Natural killer cell (primary cell): ENCODE measurements at places on chromosomes 5 and 9.

DNA sequence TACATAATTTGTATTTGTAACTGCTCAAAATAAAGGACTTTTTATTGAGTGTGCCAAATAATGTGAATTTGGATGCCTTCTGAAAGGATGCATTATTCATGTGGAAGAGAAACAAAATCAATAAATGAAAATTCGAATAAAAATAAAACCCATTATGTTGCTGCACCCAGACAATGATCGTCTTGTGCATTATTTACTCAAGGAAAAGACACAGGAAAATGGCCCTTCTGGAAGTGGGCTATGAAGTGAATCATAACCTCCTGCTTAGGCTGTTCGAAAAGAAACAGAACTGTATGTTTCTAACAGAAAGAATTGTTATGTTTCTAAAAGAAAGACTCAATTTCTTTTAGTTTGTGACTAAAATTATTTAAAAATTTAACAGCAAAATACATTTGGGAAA lies 168.9 kb upstream of the NFIB start:
- DNase-seq: no peak

DNA sequence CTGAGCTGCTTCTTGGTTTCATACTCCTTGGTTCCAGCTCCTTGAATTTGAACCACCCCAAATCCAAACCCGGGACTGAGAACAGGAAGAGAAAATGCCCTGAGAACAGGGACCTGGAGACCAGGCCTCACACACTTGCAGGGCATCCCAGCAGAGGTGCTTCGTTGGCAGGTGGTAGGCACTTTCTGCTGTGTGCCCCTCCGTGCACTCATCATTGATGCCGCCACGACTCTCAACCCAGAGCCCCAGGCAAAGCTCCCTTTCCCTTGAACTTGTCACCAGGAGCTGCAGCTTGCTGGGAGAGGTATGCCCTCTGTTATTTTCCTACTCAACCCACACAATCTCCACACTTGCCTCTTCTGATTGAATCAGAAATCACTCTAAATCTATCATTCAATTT lies 217.8 kb upstream of the IRX1 start:
- DNase-seq: no peak

GRCh38 chr5:40452874-40453624 lies 226.7 kb upstream of the PTGER4 start:
- no peak for DNase-seq

- DNase-seq: no peak
These were observed 156.4 kb upstream of the RASEF start for GRCh38 chr9:83219154-83219923.

DNA sequence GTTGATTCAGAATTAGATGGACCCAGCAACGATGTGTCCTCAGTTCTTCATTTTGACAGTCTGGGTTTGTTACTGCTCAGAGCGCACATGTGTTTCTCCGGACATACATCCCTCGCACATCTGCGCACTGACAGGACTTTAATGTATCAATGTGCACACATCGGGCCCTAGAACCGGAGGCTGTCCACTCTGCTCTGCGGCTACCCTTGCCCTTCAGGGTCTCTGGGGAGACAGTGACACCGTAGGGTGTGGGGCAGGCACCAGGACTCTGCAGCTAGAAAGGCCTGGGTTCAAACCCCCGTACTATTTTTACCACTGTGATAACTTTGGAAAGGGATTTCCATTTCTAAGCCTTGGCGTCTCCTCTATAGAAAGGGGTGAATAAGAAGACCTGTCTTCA lies 23.5 kb upstream of the LPCAT1 start:
- no peak for DNase-seq

DNA sequence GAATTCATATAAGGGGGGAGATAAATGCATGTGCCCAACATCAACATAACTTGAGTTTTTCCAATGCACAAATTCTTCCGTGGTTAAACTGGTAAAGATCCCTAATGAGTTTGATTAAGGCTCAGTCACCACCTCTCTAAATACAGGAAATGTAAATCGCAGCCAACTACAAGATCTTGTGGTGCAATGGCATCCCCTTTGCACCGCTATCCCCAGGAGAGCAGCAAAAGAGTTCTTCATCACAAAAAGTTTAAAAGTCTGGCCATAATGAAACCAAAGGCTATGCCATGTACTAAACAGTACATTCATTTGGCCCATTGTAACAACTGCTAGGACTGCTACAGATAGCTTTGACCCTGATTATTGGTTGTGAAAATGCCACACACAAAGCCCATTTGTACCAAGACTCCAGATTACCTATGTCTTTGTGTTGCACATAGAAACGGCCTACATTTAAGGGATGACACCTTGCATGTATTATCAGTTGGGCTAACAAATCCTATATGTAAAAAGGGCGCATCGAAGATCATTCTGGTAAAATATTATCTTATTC lies 44.5 kb downstream of the ZNF608 start:
- no peak for DNase-seq

DNA sequence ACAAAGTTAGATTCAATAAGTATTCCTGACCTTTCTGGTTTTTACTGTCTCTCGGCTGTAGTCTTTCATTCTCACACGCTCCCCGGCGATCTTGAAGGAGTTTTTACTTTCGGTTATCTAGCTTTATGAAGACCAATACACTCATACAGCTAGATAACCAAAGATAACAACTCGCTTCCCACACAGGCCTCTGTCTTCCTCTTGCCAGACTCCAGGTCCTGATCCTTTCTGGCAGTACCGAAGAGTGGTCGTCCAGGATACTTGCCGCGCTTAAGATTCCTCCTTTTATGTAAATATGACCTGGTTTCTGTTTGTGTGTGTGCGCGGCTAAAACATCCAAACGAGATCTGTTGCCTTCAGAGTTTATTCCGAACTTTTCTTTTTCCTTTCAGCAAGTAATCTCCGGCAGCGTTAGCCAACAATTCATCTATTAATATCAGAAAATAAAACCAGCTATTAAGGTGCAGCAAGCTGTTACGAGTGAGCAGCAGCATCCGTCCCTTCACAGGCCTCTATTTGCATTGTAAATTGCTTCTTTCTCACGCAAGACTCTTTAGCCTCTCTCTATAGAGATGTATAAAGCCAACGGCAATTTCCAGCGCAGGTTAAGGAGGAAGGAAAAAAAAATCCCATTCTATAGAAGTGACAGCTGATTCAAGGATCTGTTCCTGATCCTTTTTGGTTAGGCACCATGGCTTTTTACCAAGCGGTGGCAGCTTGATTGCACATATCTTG lies 216.1 kb downstream of the MEF2C start:
- DNase-seq: peak; percentile 36

DNA sequence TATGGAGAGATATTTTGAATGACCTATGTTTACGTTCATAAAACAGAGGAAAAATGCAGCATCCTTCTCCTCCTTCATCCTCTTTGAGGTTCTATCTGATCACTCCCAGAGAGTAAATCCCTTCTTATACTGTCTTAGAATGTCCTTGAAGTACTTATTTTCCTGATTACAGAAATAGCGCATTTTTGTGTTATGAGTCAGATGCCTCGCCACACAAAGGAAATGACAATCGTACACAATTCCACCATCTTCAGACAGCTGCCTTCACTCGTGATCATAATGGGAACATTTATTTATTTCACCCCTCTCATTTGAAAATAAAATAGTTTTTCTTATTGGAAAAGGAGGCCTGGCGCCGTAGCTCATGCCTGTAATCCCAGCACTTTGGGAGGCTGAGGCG lies 2.4 kb upstream of the GLT6D1 start:
- DNase-seq: no peak

DNA sequence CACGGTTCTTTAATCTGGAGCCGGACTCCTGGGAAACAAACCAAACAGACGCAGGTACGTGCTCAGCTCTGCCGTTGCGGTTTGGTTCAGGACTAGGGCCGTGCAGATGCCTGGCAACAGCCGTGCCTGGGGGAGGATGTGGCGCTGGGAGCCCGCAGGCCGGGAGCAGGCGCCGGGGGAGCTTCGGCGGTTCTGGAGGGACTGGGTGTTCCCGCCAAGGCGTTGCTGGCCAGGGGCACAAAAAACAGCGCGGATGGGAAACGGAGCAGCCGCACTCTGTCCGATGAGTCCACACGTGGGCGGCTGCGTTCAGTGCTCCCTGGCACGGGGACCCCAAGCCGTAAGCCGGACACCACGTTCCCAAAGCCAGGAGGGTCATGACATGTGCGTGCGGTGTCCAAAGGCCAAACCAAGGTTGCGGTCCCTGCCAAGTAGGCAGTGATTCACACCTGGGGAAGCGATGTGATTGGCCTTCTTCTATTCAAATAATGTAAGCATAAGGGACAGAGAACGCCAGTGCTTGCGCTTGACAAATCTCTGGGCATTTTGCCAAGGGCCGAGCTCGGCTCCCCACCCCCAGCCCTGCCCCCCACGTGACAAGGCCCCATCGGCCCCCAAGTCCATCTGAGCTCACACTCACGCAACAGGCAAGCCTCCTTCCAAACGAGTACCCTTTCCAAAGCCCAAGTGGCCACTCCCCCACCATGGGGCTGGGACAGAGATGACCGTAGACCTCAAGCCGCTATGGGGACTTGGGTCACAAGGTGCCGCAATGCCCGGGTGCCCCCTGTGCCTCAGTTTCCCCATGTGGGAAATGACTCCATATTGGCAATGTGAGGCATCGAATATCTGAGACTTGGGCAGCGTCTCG lies 49.7 kb upstream of the NKD2 start:
- no peak for DNase-seq

DNA sequence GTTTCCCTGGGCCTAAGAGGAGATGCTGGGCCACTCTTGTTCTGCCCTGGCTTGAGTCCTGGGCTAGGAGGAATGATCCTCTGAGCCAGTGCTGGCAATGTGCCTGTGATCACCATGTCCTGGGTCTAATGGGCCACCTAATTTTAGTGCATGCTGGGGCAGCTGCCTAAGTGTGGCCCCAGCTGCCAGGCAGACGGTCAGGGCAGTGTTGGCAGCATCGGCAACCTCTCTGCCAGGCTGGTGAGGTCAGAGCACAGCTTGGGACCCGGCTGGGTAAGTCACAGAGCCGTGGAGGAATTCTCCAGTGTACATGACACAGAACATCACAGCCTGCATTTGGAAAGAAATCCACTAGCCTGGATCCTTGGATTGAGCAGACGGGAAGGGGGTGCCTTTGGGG lies 21.4 kb upstream of the PITX1 start:
- no peak for DNase-seq

- peak; percentile 31 for DNase-seq
These were observed 20.0 kb downstream of the MOCS2 start for GRCh38 chr5:53089481-53089991.

GRCh38 chr9:89474939-89475338 lies 23.0 kb downstream of the SEMA4D start:
- no peak for DNase-seq

DNA sequence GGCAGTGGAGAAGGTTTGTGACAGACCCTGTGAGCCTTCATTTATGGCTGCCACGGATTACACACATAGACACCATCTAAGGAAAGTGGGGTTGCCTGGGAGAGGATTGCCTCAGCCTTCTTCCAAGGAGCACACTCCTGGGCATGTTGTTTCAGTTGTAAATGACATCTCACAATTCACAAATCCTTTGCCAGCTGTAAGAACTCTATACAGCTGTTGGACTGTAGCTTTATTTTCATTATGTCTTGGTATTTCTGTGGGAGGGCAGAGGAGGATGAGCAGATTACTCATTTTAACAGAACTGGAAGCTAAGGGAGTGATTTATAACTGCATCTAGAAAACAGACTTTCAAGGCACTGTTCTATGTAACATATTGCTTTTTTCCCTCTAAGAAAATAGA lies 25.6 kb downstream of the MELK start:
- DNase-seq: no peak

DNA sequence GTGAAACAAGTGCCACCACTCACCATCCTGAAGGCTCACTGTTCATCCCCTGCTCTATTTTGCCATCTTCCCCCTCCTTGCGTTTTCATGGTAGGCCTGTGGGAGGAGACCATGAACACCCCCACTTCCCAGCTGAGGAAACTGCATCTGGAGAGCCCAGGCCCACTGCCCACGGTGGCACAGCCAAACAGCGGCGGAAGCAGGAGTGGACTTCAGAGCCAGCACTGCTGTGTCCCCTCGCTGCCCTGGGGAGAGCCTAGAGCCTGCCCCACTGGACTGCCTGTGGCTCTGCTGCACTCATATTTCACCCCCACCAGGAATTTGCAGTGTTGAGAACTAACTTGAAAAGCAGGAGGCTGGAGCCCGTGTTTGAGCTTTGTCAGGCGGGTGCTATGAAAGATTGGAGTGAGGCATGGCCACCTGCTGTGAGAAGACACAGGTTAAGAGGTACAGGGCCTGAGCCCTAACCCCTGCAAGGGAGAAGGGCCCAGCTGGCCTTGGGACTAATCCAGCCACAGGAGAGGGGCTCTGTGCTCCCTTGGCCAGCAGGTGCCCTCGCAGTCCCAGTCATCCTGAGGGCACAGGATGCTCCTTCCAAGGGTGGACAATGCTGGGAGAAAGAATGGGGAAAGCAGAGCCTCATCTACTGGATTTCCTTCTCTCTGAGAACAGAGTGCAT lies 79.0 kb downstream of the MACROH2A1 start:
- DNase-seq: no peak

- DNase-seq: no peak
These were observed 624.2 kb downstream of the KCTD16 start for GRCh38 chr5:144794922-144795321.

DNA sequence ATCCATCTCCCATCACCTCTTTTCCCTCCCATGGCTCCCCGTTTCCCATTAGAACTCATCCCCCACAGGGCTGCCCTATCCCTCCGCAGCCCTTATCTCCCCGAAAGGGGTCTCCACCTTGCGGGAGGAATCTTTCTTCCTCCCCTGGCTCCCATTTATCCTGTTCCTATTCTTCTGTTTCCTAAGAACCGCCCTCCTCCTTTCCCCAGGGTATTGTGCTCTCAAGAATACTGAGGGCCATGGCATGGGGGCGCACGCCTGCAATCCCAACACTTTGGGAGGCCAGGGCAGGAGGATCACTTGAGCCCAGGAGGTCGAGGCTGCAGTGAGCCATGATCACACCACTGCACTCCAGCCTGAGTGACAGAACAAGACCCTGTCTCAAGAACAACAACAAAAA lies 665 bp downstream of the CD72 start:
- DNase-seq: no peak

- DNase-seq: no peak
These were observed 45.7 kb downstream of the TEX10 start for GRCh38 chr9:100307080-100307479.

- DNase-seq: no peak
These were observed 19.0 kb downstream of the CARTPT start for GRCh38 chr5:71737931-71738539.

GRCh38 chr9:37992924-37993349 lies 76.1 kb downstream of the SHB start:
- DNase-seq: no peak

GRCh38 chr5:179228341-179229121 lies 116.7 kb downstream of the ADAMTS2 start:
- no peak for DNase-seq

- no peak for DNase-seq
These were observed 31.4 kb upstream of the ANKRD33B start for GRCh38 chr5:10532421-10532820.
